ENCODE measurements at places on chromosomes 16 and 17. TPM values are rescaled to one million over a fixed set of nuclear protein-coding genes. Genes with fewer than 3 reads are reported as not detected.

HOXB5 gene
- 3.9 TPM for total RNA-seq

SCGB1C2 gene
- total RNA-seq: not detected

P2RX5 gene
- total RNA-seq: 2.5 TPM

GPS1 gene
- 71.5 TPM for total RNA-seq

CLEC18B gene
- total RNA-seq: 1.2 TPM

TEX19 gene
- not detected for total RNA-seq

QRICH2 gene
- total RNA-seq: 4.5 TPM

SAP30BP gene
- 73.0 TPM for total RNA-seq

RPGRIP1L gene
- total RNA-seq: 6.6 TPM

ENPP7 gene
- 0.18 TPM for total RNA-seq

ABCC11 gene
- not detected for total RNA-seq

PTX4 gene
- not detected for total RNA-seq

RASL10B gene
- 1.9 TPM for total RNA-seq

CSF3 gene
- total RNA-seq: 1.9 TPM

GRCh38 chr17:29412780-29413565 lies 22.8 kb downstream of the TAOK1 start:
- no peak for DNase-seq
- peaks cover 15% of the 10 kb centered on the region for H3K4me1 ChIP-seq
- no peak overlapping the region for H3K4me3 ChIP-seq

DNA sequence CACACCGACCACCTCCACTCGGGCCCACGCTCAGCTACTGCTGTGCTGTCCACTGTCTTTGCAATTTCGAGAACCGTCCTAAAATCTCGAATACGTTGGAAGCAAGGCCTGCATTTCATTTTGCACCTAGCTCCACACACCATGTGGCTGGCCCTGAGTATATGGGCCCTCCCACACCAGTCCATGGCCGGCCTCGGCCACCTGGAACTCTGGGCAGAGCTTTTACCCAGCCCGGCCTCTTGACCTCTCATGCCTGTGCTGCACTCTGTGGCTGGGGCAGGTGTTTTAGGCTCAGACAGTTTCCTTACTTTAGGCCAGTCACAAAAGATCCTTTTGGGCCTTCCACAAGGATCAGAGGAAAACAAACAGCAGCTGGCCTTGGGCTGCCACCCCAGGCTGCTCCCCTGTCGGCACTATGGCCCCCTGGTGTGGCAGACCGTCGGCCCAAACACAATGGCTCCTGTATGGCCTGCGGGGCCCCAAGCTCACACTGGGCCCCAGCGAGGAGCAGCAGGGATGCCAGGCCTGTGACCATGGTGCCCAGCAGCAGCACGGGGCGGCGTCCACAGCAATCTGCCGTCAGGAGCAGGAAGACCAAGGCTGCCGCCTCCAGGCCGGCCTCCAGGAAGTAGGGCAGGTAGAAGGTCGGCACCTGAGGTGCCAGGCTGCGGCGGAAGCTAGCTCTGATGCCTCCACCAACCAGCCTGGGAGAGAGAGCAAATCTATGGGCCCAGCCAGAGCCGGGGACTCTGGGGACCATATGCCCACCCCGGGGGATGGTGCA lies 2.5 kb downstream of the SLC22A31 start:
- H3K27ac ChIP-seq: no peak overlapping the region
- H3K4me1 ChIP-seq: peaks cover 21% of the 10 kb centered on the region
- no peak overlapping the region for H3K4me3 ChIP-seq

DNA sequence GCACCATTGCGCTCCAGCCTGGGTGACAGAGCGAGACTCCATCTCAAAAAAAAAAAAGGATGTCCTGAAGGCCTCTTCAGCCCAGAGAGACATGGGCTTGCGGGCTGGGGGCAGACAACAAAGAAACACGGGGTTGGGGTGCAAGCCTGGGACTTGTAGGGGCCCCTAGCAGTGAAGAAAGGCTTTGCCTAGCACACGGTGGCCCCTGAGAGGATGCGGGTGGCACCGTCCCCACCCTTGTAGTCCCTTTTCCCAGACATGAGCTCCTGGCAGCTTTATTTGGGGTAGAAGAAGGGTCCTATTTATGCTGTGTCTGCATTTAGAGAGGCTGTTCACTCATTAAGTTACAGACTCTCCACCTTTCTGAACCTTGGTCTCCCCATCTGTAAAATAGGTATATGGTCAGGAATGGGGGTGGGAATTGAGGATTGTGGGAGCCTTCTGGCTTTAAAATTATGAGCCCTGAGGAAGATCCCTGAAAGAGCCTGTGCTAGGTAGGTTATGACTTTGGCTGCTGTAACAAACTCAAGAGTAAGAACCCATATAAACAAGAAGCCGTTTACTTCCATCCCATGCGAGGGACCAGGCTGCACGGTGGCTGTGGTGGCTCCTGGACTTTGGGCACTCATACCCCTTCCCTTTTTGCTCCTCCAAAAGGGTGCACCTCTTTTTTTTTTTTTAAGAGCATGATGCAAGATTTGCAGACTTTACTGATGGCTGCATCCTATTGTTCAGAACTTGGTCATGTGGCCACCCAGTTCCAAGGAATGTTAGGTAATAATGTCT lies 20.6 kb upstream of the ADGRG1 start:
- no peaks in the 10 kb centered on the region for H3K27me3 ChIP-seq
- H3K4me1 ChIP-seq: peaks cover 14% of the 10 kb centered on the region
- no peaks in the 10 kb centered on the region for H3K36me3 ChIP-seq
- H3K4me3 ChIP-seq: no peak overlapping the region

GRCh38 chr17:63450551-63450950 lies 4.4 kb upstream of the CYB561 start:
- DNase-seq: no peak
- H3K27me3 ChIP-seq: no peaks in the 10 kb centered on the region
- no peak overlapping the region for H3K27ac ChIP-seq
- no peaks in the 10 kb centered on the region for H3K36me3 ChIP-seq

DNA sequence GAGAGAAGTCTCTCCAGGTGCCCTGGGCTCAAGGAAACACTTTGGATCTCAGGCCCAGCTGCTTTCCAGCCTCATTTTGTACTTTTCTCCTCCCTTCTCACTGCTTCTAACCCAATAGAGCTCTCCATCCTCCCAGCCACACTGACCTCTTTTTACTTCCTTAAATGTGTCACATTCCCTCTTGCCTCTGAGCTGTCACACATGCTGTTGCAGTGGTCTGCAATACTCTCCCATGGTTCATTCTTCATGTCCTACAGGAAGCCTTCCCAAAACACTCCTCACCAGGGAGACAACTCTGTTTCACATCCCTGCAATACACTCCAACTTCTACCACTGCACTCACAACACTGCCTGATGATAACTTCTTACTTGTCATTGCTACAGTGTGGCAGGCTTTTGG lies 242.1 kb upstream of the DYNLRB2 start:
- no peaks in the 10 kb centered on the region for H3K36me3 ChIP-seq
- H3K27me3 ChIP-seq: no peaks in the 10 kb centered on the region
- H3K4me1 ChIP-seq: no peaks in the 10 kb centered on the region
- no peak overlapping the region for H3K27ac ChIP-seq

- no peaks in the 10 kb centered on the region for H3K36me3 ChIP-seq
- no peaks in the 10 kb centered on the region for H3K4me1 ChIP-seq
- no peak overlapping the region for H3K4me3 ChIP-seq
- no peaks in the 10 kb centered on the region for H3K27me3 ChIP-seq
- H3K27ac ChIP-seq: no peak overlapping the region
- no peak for DNase-seq
These were observed 106.6 kb downstream of the MAF start for GRCh38 chr16:79493911-79494310.

- no peaks in the 10 kb centered on the region for H3K27me3 ChIP-seq
- H3K4me3 ChIP-seq: no peak overlapping the region
- H3K4me1 ChIP-seq: no peaks in the 10 kb centered on the region
These were observed 31.6 kb upstream of the CDRT15 start for GRCh38 chr17:14268264-14268663.

DNA sequence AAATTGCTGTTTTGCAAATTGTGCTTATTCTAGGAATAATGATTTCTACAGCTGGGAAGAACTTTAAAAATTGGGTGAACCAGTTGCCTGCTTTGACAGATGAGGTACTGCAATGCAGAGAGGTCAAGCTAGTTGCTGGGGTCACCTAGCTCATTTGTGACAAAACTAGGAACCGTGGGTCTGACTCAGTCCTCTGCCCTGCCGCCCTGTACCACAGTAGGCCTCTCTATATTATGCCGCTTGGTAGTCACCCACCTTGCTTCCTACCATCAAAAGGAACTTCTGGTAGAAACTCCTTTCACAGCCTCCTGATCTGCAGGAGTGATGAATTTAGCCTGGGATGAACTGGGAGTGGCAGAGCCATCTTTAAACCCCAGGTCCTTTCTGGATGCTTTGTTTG lies 105.7 kb downstream of the PITPNC1 start:
- DNase-seq: no peak
- no peaks in the 10 kb centered on the region for H3K27me3 ChIP-seq
- peaks cover 27% of the 10 kb centered on the region for H3K4me1 ChIP-seq
- no peaks in the 10 kb centered on the region for H3K36me3 ChIP-seq
- H3K4me3 ChIP-seq: no peak overlapping the region

GRCh38 chr16:1109648-1110047 lies 13.6 kb upstream of the C1QTNF8 start:
- H3K4me1 ChIP-seq: no peaks in the 10 kb centered on the region
- no peak overlapping the region for H3K27ac ChIP-seq
- DNase-seq: no peak
- H3K36me3 ChIP-seq: no peaks in the 10 kb centered on the region
- H3K4me3 ChIP-seq: no peak overlapping the region

GRCh38 chr16:56269281-56269680 lies 78.0 kb downstream of the GNAO1 start:
- no peak overlapping the region for H3K27ac ChIP-seq
- DNase-seq: no peak
- H3K4me1 ChIP-seq: no peaks in the 10 kb centered on the region

DNA sequence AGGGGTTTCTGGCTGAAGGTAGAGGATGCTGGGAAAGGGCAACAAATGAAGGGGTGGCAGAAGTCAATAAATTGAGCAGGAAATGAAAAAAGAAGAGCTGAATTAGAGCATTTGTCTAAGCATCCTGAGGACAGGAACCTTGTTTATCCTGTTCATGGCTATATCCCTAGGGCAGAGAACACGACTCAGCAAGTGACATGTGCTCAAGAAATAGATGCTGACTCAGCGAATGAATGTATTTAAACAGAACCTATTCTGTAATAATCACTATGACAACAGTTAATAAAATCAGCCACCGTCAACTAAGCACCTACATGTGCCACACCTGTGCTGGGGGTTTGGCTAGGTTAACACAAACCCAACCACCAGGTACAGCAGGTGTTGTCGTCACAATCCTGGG lies 80.3 kb downstream of the CDK5R1 start:
- no peak for DNase-seq
- no peak overlapping the region for H3K4me3 ChIP-seq
- H3K4me1 ChIP-seq: no peaks in the 10 kb centered on the region

GRCh38 chr17:32586666-32587065 lies 99.9 kb downstream of the CDK5R1 start:
- H3K36me3 ChIP-seq: no peaks in the 10 kb centered on the region
- no peak overlapping the region for H3K4me3 ChIP-seq

All from lower lobe of right lung (tissue), 2 donors.